Stimulated activated CD4-positive, alpha-beta T cell treated with anti-CD3 and anti-CD28 coated beads, Interleukin-1b, Interleukin-23, amount 100 ng/mL, for 1 hour (primary cell): ENCODE measurements at places on chromosomes 3 and 15.

DNA sequence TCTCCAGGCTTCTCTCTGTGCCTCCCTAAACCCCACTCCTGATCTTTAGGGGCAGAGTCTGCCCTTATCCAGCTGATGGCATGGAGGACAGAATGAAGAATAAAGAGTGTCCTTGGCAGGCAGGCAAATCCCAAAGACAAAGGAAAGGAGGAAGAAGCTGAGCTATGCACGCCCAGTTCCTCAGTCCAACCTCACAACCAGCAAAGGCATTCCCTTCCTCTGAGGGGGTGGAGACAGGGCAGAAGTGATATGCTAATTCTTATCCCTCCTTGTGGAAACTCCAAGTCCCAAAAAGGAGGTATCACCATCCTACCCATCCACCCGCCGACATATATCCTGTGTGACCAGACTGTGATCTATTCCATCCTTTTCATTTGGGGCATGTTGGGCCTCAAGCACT is 10.5 kb upstream of the CCDC54 start:
- DNase-seq = no peak

DNA sequence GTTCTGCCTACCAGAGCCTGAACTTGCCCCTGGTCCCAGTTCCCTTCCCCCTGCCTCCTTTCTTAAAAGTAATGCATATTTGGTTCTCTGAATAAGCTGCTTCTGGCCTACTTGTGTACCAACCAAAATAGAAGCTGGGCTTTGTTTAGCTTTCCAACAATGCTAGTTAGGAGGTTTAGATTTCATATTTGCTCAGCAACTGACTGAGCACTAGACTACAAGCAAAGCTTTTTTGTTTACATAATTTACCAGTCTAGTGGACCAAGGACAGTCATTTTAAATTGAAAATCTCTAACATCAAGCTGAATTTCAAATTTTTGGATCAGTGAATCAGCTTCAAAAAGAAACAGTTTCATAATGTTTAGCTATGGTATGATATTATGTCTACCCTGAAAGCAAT is 331.2 kb downstream of the ULK4 start:
- no peak for DNase-seq

- DNase-seq = no peak
Measured at GRCh38 chr3:195259154-195259474, 11.8 kb downstream of the XXYLT1 start.

- DNase-seq = no peak
Measured at GRCh38 chr3:142645236-142645793, 49.1 kb downstream of the PLS1 start.

- DNase-seq = no peak
Measured at GRCh38 chr15:99279827-99280226, 28.5 kb downstream of the LRRC28 start.

- DNase-seq = no peak
Measured at GRCh38 chr3:42222942-42223693, 42.9 kb downstream of the CCK start.

DNA sequence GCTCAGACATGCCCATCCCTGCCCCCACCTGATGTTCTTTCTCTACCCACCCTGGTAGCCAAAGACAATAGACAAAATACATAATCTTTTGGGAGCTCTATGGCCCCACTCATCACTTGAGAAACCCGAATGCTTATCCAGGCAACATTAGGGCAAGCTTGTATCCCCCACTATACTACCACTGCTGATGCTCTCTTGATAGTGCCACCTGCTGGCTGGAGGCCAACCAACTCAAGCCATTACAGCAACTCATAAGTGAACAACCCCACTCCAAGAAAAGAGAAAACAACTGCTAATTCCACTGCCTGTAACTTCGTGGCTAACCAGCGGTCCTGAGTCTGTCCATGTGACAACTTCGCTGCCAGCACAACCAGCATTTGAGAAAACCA is 342.5 kb upstream of the TGFBR2 start:
- DNase-seq = no peak
